ENCODE measurements at places on chromosomes 5 and 9. TPM values are rescaled to one million over a fixed set of nuclear protein-coding genes. Genes with fewer than 3 reads are reported as not detected.
A peak's percentile ranks its signal among the peaks of the same experiment; 100 is the strongest.

GRCh38 chr5:80481019-80481893 lies 6.6 kb upstream of the FAM151B start:
- no peak overlapping the region for H3K27ac ChIP-seq
- no peaks in the 10 kb centered on the region for H3K27me3 ChIP-seq
- no peaks in the 10 kb centered on the region for H3K4me1 ChIP-seq
- DNase-seq, result no peak

DNA sequence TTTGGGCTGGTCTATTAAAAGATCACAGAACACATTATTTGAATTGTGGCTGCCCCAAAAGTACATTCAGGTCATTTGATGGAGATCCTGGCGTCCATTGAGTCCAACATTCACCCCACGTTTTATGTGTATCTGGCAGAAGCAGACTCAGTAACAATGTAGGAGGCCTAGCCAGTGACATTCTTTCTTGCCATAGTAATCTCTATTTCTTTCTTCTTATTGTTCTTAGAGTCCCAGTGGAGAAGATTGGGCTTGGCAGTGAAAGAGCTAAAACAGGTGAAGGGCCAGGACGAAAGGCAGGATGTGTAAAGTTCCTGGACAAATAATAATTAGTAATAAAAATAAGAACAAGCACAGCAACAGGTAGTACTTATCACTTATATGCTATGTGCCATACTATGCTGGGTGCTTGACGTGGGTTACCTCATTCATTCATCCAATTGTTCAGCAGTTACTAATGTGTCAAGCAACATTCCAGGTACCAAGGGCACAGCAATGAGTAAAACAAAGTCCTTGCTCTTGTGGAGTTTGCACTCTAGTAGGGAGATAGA lies 12.6 kb upstream of the ANKH start:
- H3K4me3 ChIP-seq, result no peak overlapping the region
- peaks cover 10% of the 10 kb centered on the region for H3K27me3 ChIP-seq
- no peaks in the 10 kb centered on the region for H3K36me3 ChIP-seq
- DNase-seq, result no peak

EQTN gene
- not detected for total RNA-seq

- H3K27me3 ChIP-seq, result no peaks in the 10 kb centered on the region
- H3K4me3 ChIP-seq, result no peak overlapping the region
- peak overlapping the region; percentile 80 for H3K27ac ChIP-seq
Observed at GRCh38 chr5:170269579-170269978, 28.0 kb downstream of the LCP2 start.

PCDHA13 gene
- total RNA-seq, result not detected

DNA sequence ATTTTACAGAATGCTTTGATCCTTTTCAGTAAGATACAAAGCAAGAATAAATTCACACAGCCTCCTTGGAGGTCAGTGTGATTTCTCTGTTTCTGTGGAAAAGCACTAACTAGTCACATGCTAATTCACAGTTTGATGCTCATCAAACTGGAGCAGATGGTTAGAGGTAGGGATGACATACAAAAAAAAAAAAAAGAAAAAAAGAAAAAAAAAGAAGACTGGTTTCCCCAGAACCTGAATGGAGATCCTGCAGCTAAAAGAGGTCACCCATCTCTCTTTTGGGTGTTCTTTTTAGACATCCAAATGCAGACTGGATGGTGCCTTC lies 123.7 kb upstream of the ANKRD55 start:
- no peaks in the 10 kb centered on the region for H3K4me1 ChIP-seq
- H3K27ac ChIP-seq, result no peak overlapping the region
- no peak for DNase-seq
- no peaks in the 10 kb centered on the region for H3K36me3 ChIP-seq
- H3K4me3 ChIP-seq, result no peak overlapping the region
- no peaks in the 10 kb centered on the region for H3K27me3 ChIP-seq

- H3K36me3 ChIP-seq, result no peaks in the 10 kb centered on the region
- no peak overlapping the region for H3K27ac ChIP-seq
- peaks cover 4% of the 10 kb centered on the region for H3K27me3 ChIP-seq
- no peak overlapping the region for H3K4me3 ChIP-seq
- DNase-seq, result no peak
- no peaks in the 10 kb centered on the region for H3K4me1 ChIP-seq
Observed at GRCh38 chr5:139998837-139999236, 44.3 kb downstream of the NRG2 start.

DNA sequence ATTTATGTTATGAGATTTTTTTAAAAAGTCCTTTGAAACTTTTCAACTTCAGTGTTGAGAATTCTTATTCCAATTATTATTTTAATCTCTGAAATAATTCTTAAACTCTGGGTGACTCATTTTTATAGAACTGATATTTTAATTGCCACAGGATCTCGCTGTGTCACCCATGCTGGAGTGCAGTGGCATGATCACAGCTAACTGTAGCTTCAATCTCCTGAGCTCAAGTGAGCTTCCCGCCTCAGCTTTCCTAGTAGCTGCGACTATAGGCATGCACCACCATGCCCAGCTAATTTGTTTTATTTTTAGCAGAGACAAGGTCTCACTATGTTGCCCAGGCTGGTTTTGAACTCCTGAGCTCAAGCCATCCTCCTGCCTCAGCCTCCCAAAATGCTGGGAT lies 41.0 kb downstream of the DIMT1 start:
- H3K4me3 ChIP-seq, result no peak overlapping the region
- no peak for DNase-seq
- no peak overlapping the region for H3K27ac ChIP-seq
- peaks cover 46% of the 10 kb centered on the region for H3K36me3 ChIP-seq
- H3K27me3 ChIP-seq, result no peaks in the 10 kb centered on the region
- no peaks in the 10 kb centered on the region for H3K4me1 ChIP-seq

DNA sequence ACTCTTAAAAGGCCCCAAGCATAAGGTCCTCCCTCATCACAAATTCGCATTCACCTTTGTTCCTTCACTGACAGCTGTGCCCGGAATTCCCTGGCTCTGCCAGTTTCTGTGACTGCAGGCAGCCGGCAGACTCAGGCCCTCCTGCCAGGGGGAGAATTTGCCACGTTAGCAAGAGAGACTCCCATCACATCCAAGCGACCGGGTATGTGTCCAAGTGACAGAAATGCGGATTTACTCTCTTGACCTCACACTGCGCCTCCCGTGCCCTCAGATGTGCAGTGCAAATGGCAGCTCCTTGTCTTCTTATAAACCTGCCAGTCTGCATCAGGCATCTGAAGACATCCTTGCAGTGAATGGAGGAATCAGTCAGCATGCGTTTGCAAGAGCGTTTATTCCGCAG lies 187.1 kb upstream of the WWC1 start:
- no peak for DNase-seq
- no peak overlapping the region for H3K4me3 ChIP-seq
- no peaks in the 10 kb centered on the region for H3K36me3 ChIP-seq
- H3K27me3 ChIP-seq, result peaks cover 11% of the 10 kb centered on the region
- H3K27ac ChIP-seq, result no peak overlapping the region
- no peaks in the 10 kb centered on the region for H3K4me1 ChIP-seq

DNA sequence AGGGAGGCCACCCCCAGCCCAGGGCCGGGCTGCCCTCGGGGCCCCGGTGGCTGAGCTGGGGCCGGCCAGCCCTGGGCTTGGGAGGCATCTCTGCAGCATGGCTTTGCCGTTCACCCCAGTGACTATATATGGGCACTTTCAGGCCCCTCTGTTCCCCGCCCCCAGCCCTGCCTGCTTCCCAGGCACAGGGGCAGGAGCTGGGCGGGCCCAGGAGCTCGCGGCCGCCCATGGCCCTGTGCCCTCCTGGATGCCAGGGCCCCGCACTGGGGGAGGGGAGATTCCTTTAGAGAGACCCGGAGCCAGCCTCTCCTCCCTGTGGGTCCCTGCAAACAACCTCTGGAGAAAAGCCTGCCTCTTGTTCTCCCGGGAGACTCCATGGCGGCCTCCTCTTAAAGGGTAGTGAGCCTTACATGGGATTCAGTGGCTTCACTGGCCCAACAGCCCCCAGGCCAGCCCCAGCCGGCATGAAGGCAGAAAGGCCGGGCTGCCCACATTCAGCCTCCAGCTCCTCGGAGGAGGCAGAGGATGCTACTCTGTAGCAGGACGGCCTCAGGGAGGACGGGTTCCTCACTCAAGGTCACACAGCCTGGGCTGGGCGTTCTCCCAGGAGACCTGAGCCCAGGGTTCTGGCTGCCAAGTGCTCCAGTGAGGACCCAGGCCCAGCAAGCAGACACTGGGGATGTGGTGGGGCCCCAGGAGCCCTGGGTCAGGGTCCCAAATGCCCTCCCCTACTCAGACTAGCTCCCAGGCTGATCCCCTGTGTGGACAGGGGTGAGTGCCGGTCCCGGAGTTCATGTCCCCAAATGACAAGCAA lies 4.1 kb downstream of the NACC2 start:
- H3K27me3 ChIP-seq, result no peaks in the 10 kb centered on the region
- H3K27ac ChIP-seq, result no peak overlapping the region
- no peak overlapping the region for H3K4me3 ChIP-seq
- peaks cover 33% of the 10 kb centered on the region for H3K4me1 ChIP-seq
- H3K36me3 ChIP-seq, result no peaks in the 10 kb centered on the region
